ENCODE measurements at places on chromosomes 2 and 18.

DNA sequence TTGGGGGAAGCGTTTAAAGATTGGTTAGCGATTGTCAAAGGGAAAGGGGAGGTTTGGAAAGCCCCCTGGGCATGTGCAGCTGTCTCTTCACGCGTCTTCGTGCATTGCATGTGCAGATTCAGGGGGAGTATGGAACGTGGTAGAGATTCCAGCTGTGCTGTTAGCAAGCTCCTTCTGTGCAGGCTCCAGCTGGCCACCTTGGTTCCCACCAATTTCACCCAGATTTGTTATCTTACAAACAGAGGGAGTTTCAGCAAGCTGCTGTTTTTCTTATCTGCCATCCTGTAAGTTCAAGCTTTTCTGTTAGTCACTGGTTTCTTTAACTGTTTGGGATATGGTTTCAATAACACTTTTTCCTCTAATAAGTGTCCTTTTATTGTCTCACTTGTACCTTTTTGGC lies 30.4 kb downstream of the FARP2 start:
- DNase-seq, result no peak

- no peak for DNase-seq
These were observed 300.1 kb downstream of the NOL4 start for GRCh38 chr18:33924576-33924975.

DNA sequence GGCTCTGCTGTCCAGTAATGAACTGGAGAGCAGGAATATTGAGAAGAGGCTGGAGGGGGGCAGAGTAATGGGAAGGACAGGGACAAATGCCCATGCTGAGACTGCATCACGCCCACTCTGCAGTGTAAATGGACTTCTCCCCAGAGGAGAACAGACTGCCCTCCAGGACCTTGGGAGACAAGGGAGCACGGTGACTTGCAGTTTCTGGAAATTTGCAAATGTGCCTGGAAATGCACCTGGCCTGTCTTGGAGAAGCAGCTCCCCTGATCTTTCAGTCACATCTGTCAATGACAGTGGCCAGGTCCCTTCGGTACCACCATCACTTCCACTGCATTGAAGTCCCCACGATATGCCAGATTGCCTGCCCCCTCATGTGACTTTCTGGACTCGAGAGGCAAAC lies 178.7 kb upstream of the SH3BP4 start:
- DNase-seq, result no peak

- no peak for DNase-seq
These were observed 71.1 kb upstream of the SH3BP4 start for GRCh38 chr2:234880551-234881211.

GRCh38 chr18:4603955-4604354 lies 148.8 kb upstream of the DLGAP1 start:
- DNase-seq, result no peak

DNA sequence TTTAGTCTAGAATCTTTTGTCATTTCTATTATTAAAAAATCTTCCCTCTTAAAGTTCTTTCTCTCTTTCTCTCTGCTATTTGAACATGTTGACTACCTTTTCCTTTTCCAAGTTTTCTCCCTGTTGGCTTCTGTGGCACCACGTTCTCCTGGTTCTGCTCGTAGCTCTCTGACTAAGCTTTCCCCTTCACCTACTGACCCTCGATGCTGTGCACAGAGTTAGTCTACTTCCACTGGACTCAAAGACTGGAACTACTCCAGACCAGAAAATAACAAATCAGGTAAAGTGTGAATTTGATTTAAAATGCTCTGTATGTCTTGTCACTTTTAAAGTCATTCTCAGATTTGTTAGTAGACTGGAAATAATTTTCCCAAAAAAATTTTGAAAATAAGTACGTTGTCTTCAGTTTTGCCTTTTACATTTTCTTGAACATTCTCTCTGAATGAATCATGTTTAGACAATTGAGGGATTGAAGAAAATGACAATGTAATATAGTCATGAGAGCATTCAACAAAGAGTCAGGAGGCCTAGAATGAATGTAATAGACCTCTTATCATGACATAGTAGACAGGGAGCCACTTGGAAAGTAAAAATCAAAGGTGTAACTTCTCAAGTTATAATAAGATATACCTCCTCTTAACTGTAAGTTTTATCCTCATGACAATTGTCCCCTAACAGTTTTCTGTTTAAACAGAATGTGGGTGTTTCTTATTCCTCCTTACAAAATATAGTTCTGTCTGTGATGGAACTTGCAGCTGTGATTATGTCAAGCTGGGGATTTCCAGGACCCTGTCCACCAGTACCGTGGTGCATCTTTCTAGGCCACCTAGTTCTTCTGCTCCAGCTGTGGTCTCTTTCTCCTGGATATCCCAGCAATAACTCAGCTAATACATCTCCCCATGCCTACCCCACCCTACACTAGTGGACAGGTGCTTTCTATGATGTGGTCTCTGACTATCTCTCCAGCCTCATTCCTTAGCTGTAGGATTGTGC lies 25.5 kb downstream of the ITPRID2 start:
- DNase-seq, result no peak
